ENCODE measurements at places on chromosomes 12 and 14.

GRCh38 chr12:40752011-40752410, 59.8 kb downstream of the CNTN1 start:
- no peaks in the 10 kb centered on the region for H3K4me1 ChIP-seq
- no peaks in the 10 kb centered on the region for H3K27me3 ChIP-seq
- H3K36me3 ChIP-seq, result no peaks in the 10 kb centered on the region
- no peak overlapping the region for H3K4me3 ChIP-seq
- DNase-seq, result no peak
- no peak overlapping the region for H3K27ac ChIP-seq

DNA sequence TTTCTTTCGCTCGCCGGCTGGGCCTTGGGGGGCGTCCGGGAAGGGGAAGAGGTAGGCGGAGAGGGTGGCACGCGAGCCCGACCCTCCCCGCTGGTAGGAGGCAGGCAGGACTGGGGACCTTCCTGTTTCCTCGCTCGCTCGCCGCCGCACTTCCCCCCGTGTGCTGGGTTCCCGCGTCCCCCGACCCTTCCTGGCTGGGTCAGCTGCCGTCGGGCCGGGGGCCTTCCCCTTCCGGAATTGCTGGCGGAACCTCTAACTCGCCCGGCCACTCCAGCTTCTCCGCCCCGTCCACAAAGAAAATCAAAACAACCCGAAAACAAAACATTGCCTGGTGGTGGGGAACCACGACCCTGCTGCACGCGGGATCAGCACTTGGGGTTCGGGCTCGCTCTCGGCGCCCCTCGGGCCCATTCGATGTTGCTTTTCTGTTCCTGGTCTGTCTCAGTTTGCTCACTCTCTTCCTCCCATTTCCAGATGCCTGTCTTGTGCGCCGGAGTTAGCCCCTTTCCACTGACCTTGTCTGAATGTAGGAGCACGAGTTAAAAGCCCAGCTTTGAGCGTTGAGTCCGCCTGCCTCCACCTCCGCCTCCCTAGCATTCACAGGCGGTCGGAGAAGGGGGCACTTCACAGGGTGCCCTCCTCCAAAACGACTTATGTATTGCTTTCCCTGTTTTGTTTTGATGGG, 581 bp downstream of the PAPOLA start:
- DNase-seq, result no peak
- H3K27me3 ChIP-seq, result peaks cover 5% of the 10 kb centered on the region
- H3K4me1 ChIP-seq, result peaks cover 43% of the 10 kb centered on the region
- peak overlapping the region; percentile 98 for H3K4me3 ChIP-seq
- H3K27ac ChIP-seq, result peak overlapping the region; percentile 99
- peaks cover 36% of the 10 kb centered on the region for H3K36me3 ChIP-seq

DNA sequence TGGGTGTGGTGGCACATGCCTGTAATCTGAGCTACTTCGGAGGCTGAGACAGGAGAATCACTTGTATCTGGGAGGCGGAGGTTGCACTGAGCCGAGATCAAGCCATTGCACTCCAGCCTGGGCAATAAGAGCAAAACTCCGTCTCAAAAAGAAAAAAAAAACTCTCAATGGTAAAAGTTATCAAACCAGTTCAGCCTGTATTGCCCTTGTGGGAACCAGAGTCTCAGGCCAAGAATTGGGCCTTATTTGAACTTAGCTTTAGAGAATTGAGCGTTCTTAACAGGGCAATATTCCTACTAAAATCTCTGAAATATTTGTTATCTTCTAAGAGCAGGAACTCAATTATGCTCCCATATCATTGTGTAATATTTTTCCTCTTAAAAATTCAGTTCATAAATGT, 7.7 kb upstream of the MDM2 start:
- peaks cover 4% of the 10 kb centered on the region for H3K4me1 ChIP-seq
- H3K4me3 ChIP-seq, result no peak overlapping the region
- no peaks in the 10 kb centered on the region for H3K36me3 ChIP-seq
- DNase-seq, result no peak
- H3K27ac ChIP-seq, result no peak overlapping the region
- H3K27me3 ChIP-seq, result no peaks in the 10 kb centered on the region

- H3K27ac ChIP-seq, result no peak overlapping the region
- no peaks in the 10 kb centered on the region for H3K27me3 ChIP-seq
- H3K4me3 ChIP-seq, result no peak overlapping the region
- DNase-seq, result no peak
- peaks cover 2% of the 10 kb centered on the region for H3K36me3 ChIP-seq
These were observed 20.9 kb downstream of the HIP1R start for GRCh38 chr12:122855928-122856831.

GRCh38 chr14:91309756-91310280, 65.3 kb upstream of the GPR68 start:
- H3K4me3 ChIP-seq, result no peak overlapping the region
- no peak for DNase-seq
- no peaks in the 10 kb centered on the region for H3K27me3 ChIP-seq
- peak overlapping the region; percentile 95 for H3K27ac ChIP-seq
- peaks cover 41% of the 10 kb centered on the region for H3K4me1 ChIP-seq

DNA sequence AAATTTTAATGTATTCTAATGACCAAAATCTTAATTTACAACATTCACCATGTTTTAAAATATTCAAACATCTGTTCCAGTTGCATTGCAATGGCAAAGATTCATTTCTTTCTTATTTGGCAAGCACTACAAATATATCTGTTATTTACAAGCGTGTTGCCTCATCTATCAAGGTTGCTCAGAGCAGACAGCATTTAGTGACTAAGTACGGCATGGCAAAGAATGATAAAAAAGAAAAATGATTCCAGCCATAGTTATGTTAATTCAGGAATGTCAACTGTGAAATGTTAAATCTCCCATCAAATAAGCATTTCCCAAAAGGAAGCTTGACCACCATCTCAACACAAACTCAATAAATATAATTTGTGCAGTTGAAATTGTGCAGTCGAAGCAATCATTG, 312.1 kb downstream of the SEC23A start:
- H3K27ac ChIP-seq, result no peak overlapping the region
- H3K27me3 ChIP-seq, result no peaks in the 10 kb centered on the region
- H3K36me3 ChIP-seq, result no peaks in the 10 kb centered on the region

GRCh38 chr12:52335598-52336262, 14.5 kb upstream of the KRT83 start:
- DNase-seq, result no peak
- H3K4me3 ChIP-seq, result no peak overlapping the region
- no peak overlapping the region for H3K27ac ChIP-seq
- H3K4me1 ChIP-seq, result peaks cover 12% of the 10 kb centered on the region

GRCh38 chr14:96130854-96131253, 73.8 kb upstream of the BDKRB2 start:
- DNase-seq, result no peak
- no peak overlapping the region for H3K4me3 ChIP-seq
- peaks cover 8% of the 10 kb centered on the region for H3K4me1 ChIP-seq
- H3K27me3 ChIP-seq, result peaks cover 11% of the 10 kb centered on the region

GRCh38 chr12:57983858-57984505, 42.6 kb downstream of the ATP23 start:
- H3K36me3 ChIP-seq, result no peaks in the 10 kb centered on the region
- H3K27me3 ChIP-seq, result peaks cover 4% of the 10 kb centered on the region
- DNase-seq, result no peak
- no peak overlapping the region for H3K27ac ChIP-seq
- H3K4me3 ChIP-seq, result no peak overlapping the region

DNA sequence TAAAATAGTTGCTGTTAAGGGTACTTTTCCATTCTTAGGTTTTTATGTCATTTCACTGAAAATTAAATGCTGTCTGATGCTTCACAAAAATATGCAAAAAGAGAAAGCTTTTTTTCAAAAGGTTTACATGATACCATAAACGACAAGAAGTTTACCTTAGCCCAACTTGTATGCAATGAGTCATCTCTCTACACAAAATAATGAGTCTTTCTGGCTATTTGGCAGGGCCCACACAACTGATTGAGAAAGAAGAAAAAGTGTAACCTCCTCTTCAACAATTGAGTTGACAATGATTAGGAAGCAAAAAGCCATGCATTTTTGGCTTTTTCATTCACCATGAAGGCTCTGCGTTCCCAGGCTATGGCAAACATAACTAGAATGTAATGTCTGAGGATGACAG, 165.4 kb upstream of the CPNE8 start:
- H3K27me3 ChIP-seq, result no peaks in the 10 kb centered on the region
- H3K36me3 ChIP-seq, result no peaks in the 10 kb centered on the region
- no peak overlapping the region for H3K4me3 ChIP-seq
- H3K4me1 ChIP-seq, result no peaks in the 10 kb centered on the region

- H3K27me3 ChIP-seq, result no peaks in the 10 kb centered on the region
- H3K36me3 ChIP-seq, result no peaks in the 10 kb centered on the region
- H3K4me1 ChIP-seq, result no peaks in the 10 kb centered on the region
- H3K27ac ChIP-seq, result no peak overlapping the region
- H3K4me3 ChIP-seq, result no peak overlapping the region
These were observed 336.4 kb upstream of the NAV3 start for GRCh38 chr12:77494296-77494695.

GRCh38 chr12:8499616-8500015, 13.7 kb upstream of the CLEC4D start:
- peaks cover 53% of the 10 kb centered on the region for H3K27me3 ChIP-seq
- no peak overlapping the region for H3K27ac ChIP-seq
- peaks cover 4% of the 10 kb centered on the region for H3K4me1 ChIP-seq
- no peaks in the 10 kb centered on the region for H3K36me3 ChIP-seq

GRCh38 chr14:31949709-31950108, 127.4 kb upstream of the ARHGAP5 start:
- no peak for DNase-seq
- no peak overlapping the region for H3K4me3 ChIP-seq
- no peak overlapping the region for H3K27ac ChIP-seq
- no peaks in the 10 kb centered on the region for H3K36me3 ChIP-seq
- peaks cover 18% of the 10 kb centered on the region for H3K4me1 ChIP-seq

GRCh38 chr14:105709281-105710118, 183.1 kb downstream of the TMEM121 start:
- no peaks in the 10 kb centered on the region for H3K4me1 ChIP-seq
- no peak overlapping the region for H3K27ac ChIP-seq
- no peaks in the 10 kb centered on the region for H3K36me3 ChIP-seq
- no peaks in the 10 kb centered on the region for H3K27me3 ChIP-seq

- H3K4me3 ChIP-seq, result peak overlapping the region; percentile 35
- H3K36me3 ChIP-seq, result peaks cover 89% of the 10 kb centered on the region
- peaks cover 70% of the 10 kb centered on the region for H3K4me1 ChIP-seq
- H3K27me3 ChIP-seq, result no peaks in the 10 kb centered on the region
These were observed 26.2 kb downstream of the EVL start for GRCh38 chr14:100091386-100091785.

DNA sequence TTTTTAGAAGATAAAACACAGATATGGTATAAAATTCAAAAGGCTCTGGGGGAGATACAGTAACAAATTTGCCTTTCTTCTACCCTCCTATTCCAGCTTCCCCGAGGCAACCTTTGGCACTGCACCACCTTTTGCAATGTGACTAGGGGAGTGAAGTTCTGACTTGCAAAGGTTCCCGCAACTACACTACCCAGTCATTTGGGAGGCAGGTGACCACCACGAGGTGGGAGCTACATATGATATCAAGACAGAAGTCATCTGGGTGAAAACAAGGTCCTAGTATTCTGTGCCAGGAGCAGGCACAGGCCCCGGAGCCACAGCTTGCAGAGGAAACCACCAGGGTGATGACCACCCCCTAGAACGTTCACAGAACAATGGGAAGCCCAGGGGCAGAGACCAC, 141.5 kb downstream of the TTC7B start:
- no peaks in the 10 kb centered on the region for H3K27me3 ChIP-seq
- H3K36me3 ChIP-seq, result no peaks in the 10 kb centered on the region
- no peak overlapping the region for H3K4me3 ChIP-seq
- H3K4me1 ChIP-seq, result peaks cover 40% of the 10 kb centered on the region
- H3K27ac ChIP-seq, result no peak overlapping the region

DNA sequence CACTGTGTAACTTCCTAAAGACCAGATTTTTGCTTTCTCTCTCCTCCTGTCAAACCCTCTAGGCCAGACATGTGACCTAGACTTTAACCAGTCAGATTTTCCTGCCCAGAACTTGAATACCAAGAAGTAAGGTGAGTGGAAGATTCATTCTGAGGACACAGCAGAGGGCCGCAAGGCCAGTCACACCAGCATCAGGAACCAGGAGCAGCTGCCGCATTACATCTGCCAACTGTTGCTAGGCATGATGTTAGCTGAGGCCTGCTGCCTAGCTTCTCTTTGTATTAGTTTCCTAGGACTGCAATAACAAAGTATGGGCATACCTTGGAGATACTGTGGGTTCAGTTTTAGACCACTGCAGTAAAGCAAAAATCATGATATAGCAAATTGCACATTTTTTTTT, 101.9 kb upstream of the BMP4 start:
- no peak overlapping the region for H3K27ac ChIP-seq
- H3K4me3 ChIP-seq, result no peak overlapping the region
- DNase-seq, result no peak
- no peaks in the 10 kb centered on the region for H3K27me3 ChIP-seq
- H3K36me3 ChIP-seq, result no peaks in the 10 kb centered on the region

DNA sequence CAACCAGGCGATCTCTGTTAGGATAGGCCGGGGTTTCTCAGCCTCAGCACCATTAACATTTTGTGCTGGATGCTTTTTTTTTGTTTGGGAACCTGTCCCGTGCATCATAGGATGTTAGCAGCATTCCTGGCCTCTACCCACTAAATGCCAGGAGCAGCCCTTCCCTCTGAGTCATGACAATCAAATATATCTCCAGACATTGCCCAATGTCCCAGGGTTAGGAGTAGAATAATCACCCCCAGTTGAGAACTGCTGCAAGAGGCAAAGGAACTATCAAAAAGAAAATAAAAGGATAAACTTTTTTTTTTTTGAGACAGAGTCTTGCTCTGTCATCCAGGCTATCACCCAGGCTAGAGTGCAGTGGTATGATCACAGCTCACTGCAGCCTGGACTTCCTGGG, 76.0 kb downstream of the ACACB start:
- peaks cover 9% of the 10 kb centered on the region for H3K36me3 ChIP-seq
- no peak for DNase-seq
- no peaks in the 10 kb centered on the region for H3K4me1 ChIP-seq

DNA sequence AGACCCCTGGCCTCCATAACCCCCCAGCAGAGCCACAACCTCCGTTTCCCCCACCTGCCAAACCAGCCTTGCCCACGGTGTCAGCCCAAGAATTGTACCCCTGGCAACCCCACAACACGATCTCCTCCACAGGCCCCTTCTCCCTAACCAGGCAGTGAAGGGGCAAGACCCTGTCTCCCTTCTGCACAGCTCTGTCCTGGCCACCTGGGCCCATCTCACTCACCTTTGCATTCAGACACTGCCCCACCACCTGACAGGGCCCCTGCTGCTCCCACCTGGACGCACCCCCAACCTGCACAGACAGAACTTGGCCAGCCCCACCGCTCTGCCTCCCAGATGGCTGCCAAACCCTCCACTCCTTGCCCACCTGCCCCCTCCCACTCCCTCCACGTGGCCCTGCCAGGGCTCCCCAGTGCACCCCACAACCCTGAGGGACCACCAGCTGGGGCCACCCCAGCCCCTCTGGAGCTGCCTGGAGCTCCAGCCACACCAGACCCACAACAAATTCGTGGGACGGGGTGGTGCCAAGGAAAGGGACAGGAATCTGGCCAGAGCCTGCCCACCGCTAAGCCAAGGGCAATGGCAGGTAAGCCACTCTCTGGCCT, 11.8 kb downstream of the AHNAK2 start:
- H3K36me3 ChIP-seq, result no peaks in the 10 kb centered on the region
- H3K4me3 ChIP-seq, result no peak overlapping the region
- no peaks in the 10 kb centered on the region for H3K4me1 ChIP-seq

GRCh38 chr12:26229910-26230309, 34.5 kb downstream of the SSPN start:
- H3K27me3 ChIP-seq, result peaks cover 41% of the 10 kb centered on the region
- no peak overlapping the region for H3K4me3 ChIP-seq

All from activated T-helper 2 cell treated with anti-CD3 and anti-CD28 coated beads, Interferon-gamma antibody, Interleukin-2, Interleukin-4, amounts not matched to agents 10 μg/mL and 5 μg/mL and 100 μg/mL, durations not matched to agents 14 hours and 24 hours and 36 hours (primary cell).